ENCODE measurements at places on chromosomes 6 and 20.

GRCh38 chr6:145276756-145277155 is 458.6 kb downstream of the EPM2A start:
- DNase-seq = no peak

DNA sequence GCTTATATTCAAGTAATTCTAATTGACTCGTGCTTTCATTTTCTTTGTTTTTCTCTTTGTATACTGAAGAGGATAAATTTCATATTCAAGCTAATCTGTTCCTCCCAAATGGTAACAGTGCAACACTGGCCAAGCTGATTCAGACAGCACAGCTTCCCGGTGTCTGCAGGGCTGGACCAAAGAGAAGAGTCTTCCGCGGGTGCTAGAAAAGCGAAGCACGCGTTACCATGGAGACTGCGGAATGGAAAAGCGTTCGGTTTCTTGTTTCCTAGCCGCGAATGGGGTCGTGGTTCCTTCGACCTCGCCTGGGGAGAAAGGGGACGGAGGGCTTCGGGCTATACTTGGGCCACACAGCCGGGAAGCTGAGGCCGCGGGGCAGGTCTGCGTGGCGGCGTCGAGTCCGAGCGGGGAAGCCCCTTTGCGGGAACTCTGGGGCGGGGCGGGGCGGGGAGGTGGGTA is 6.2 kb upstream of the ZNF311 start:
- DNase-seq = peak; percentile 68

DNA sequence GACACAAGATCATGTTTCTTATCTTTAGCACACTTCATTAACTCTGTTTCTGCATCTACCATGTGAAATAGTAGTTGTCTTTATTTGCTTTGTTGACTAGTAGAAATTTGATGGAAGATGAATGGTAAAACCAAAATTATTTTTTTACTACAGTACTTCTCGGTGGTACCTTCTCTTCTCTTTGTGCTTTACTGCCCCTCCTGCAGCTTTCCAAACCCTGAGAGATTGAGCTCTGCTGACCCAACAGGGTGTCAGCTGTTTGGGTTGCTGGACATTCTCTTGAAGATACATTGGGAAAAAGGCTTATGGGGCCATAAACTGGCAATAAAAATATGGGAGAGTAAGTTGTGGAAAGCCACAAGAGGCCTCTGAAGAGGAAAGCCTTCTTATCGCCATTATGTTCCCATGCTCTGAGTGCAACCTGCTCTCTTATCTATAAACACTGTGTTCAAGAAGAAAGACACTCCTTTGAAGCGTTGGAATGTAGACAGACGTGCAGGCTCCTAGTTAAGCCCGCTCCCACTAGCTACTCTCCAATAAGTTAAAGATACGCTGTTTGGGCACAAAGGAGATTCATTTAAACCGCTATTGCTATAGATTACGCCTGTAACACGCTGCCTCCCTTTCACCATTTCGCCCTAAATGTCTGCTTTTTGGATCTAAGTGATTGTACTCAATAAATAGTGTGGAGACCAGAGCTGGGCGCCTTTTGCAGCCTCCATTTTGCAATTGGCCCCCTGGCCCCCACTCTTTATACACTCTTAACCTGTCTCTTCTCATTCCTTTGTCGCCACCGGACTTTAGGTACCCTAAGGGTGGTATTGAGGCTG is 60.1 kb upstream of the PRSS16 start:
- no peak for DNase-seq

GRCh38 chr6:4655196-4656025 is 120.8 kb upstream of the CDYL start:
- DNase-seq = no peak

DNA sequence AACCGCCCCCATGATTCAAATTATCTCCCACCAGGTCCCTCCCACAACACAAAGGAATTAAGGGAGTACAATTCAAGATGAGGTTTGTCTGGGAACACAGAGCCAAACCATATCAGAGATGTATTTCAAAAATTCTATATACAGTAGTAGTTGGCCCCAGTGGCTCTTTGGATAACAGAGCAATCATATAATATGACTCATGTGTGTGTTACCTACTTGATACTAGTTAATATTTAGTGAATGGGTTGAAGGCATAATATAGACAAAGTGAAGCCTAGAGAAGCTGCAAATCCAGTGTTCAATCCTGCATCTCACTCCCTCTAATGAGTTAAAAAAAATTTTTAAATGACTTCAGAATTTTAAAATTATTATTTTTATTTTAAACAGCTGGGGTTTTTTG is 43.2 kb downstream of the KAT14 start:
- no peak for DNase-seq

DNA sequence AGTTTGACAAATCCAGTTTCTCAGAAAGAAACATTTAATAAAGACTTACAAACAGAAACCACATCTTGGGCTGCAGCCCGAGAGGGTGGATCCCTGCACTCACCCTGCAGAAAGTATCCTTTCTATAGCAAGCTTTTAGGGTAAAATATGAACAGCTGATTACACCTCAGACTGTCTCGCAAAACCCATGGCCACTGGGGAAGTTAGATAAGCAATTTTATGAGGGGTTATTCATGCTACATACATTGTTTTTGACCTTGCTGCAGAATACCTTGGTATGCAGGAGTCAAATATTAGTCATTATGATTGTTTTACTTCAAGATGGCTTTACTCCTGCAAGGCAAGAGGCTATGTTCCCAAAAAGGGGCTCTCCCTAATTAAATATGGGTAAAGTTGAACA is 126.9 kb downstream of the OR2B2 start:
- no peak for DNase-seq

GRCh38 chr6:148105695-148106094 is 236.9 kb upstream of the SASH1 start:
- DNase-seq = no peak

- no peak for DNase-seq
Measured at GRCh38 chr6:16841241-16841640, 80.0 kb upstream of the ATXN1 start.

DNA sequence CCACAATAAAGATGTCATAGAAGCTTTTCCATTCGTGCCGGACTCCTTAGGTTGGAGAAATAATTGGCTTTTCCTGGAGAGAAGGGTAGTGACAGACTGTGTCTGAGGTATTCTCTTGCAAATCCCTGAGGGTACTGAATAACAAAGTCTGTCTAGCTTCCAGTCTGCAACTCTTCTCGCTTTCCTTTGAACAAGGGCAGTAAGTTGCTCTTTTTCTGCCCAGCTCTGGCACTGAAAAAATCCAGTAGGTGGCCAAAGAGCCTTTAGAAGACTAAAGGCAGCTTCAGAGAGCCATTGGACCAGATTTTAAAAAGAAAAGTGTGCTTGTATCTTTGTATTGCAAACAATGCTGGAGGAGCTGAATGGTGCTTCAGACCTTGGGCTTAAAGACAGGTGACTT is 20.7 kb upstream of the RREB1 start:
- no peak for DNase-seq
